Fibroblast of villous mesenchyme (primary cell): ENCODE measurements at places on chromosomes 5 and 9. TPM values are rescaled to one million over a fixed set of nuclear protein-coding genes. Genes with fewer than 3 reads are reported as not detected.

GRCh38 chr5:10352430-10353240 is 860 bp upstream of the MARCHF6 start:
- peak; percentile 54 for DNase-seq

GRCh38 chr5:139486201-139486600 is 3.6 kb upstream of the STING1 start:
- DNase-seq: no peak

GRCh38 chr5:146877783-146878475 is 628 bp downstream of the PPP2R2B start:
- DNase-seq: no peak

DNA sequence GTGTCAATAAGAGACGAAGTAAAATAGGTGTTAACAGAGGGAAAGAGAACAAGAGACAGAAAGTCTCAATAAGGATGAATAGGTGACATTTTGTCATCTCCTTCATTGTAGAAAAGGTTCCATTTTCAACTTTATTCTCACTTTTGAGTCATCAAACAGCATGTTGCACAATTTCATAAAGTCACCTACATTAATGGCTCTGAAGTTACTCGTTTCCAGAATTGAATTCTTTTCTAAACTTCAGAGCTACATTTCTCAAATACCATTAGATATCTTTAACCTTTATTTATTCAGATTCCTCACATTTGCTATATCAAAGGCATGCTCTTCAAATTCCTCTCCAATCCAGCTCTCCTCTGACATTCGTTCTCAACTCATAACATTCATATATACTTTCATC is 13.1 kb downstream of the ADAMTS6 start:
- DNase-seq: peak; percentile 17

DNA sequence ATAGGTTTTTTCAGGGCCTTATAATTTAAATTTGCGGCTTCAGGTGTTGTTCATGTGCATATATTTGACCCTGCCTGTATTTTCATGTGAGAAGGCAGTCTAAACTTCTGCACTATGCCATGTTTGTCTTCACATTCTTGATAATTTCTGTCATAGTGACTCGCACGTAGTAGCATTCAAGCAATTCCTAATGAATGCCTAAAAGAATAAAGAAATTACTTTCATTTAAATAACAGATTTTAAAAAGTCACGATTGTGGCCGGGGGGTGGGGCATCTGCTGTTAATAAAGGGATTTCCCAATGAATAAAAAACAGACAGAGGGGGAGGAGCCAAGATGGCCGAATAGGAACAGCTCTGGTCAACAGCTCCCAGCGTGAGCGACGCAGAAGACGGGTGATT is 318.0 kb downstream of the ADAMTS6 start:
- DNase-seq: no peak

DNA sequence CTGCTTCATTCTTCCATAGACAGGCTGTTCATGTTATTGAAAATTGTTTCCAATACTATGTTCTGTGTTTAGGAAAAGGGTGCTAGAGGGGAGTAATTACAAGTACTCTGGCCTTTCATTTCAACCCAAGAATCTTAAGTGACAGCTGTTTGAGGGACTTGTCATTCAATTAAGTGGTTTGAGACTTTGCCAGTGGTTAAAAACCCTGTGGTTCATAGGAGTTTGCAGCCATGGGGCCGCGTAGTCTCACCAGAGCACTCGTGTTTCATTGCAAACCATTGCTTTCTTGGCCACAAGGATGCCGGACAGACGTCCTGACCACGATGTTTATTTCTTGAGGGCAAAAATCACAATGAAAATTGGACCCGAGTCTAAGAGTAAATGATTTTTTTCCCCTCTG is 248.8 kb downstream of the NNT start:
- no peak for DNase-seq

The C5orf52 gene
- total RNA-seq: not detected in 2 replicates

The CER1 gene
- not detected in 2 replicates for total RNA-seq
